Ascending aorta (tissue), 2 donors: ENCODE measurements at places on chromosomes 16 and 17. TPM values are rescaled to one million over a fixed set of nuclear protein-coding genes. Genes with fewer than 3 reads are reported as not detected.

Gene SPATA22
- total RNA-seq = not detected

GRCh38 chr16:82384017-82384416 is 214.0 kb upstream of the MPHOSPH6 start:
- H3K4me1 ChIP-seq = no peaks in the 10 kb centered on the region
- no peak overlapping the region for H3K27ac ChIP-seq
- no peak for DNase-seq
- H3K36me3 ChIP-seq = no peaks in the 10 kb centered on the region
- H3K27me3 ChIP-seq = no peaks in the 10 kb centered on the region

Gene TMED6
- not detected for total RNA-seq

Gene GABARAPL2
- 56.1 TPM for total RNA-seq

DNA sequence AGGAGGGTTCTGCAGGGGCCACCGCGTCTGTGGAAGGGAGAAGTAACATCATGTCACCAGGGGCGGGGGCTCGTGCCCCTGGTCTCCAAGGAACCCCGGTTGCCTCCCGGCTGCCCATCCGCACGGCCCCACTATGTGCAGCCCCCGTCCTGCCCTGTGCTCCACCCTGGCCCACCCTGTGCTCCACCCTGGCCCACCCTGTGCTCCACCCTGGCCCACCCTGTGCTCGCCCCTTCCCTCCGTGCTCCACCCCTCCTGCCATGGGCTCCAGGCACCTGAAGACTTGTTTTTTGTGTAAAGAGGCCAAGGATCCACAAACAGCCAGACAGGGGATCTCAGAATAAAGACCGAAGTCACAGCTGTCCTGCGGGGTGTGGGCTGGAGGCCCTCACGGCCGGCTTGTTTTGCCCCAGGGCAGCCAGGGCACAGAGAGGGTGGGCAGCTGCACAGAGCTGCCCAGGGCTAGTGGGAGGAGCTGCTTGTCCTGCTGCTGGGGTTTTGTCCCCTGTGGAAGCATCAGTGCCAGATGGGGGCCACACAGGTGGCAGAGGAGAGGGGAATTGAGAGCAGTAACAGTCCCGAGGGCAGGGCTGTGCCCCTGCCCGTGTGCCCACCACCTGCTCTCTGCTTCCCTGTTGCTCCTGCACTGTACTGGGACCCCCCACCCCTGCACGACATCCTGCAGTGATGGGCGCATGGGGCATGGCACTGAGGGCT is 147.0 kb upstream of the CIBAR2 start:
- no peak for DNase-seq
- no peaks in the 10 kb centered on the region for H3K36me3 ChIP-seq
- H3K27me3 ChIP-seq = no peaks in the 10 kb centered on the region
- no peaks in the 10 kb centered on the region for H3K4me1 ChIP-seq
- no peak overlapping the region for H3K27ac ChIP-seq
- H3K4me3 ChIP-seq = no peak overlapping the region
